ENCODE measurements at places on chromosomes 6 and 20.

- DNase-seq: no peak
Observed at GRCh38 chr6:143449714-143450452, 612 bp downstream of the ADAT2 start.

DNA sequence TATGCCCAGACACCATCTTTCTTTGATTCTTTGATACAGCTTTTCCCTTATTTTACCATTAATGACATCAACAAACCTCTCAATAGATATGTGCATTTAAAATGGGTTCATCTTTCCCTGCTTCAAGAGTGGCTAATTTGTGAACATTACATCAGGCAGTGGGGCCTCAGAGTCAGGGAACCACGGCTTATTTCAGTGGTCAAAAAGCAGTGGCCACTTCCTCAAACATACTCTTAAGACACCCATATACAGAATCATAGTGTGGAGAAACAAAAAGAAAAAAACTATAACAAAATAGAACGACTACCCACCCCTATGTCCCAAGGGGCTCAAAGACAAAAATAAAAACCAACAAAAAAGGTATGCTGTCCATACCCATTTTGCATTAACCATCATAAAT lies 12.9 kb downstream of the SALL4 start:
- DNase-seq: no peak

DNA sequence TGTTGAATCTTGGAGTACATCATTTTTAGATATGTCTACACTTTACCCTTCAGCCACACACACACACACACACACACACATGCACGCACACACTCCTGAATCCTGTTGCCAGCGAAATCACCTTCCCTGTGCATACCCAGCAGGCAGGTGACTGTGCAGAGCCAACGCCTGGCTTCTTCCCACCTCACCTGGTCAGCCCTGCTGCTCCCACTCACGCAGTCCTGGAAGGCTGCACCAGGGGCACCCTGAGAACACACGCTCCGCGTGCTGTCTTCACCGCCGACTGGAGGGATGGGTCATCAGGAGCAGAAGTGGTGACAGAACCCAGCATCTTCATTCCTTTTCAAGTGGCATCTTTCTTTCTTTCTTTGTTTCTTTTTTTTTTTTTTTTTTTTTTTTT lies 94.6 kb downstream of the TBXT start:
- DNase-seq: no peak

DNA sequence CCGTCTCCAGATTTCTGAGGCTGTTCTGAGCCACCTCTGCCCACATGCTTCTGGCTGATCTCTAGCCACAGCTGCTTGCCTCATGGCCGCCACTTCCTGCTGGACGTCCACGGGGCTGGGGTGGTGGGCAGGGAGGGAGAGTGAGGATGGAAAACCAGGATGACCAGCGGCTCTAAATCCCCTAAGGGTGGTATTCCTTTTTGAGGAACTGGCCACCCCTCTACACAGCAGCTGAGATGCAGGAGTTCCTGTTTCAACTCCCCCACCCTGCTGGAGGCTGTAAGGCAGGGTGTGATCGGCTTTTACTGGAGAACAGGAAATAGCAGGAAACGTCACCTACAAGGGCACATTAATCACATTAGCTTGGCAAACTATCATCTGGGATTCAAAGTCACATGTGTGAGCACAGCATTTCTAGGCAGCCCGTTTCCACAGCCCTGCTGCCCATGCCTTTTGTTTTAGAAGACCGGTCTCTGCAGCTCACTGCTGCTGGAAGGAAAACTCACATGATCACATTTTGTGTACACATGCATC lies 181.6 kb upstream of the ECI2 start:
- no peak for DNase-seq

DNA sequence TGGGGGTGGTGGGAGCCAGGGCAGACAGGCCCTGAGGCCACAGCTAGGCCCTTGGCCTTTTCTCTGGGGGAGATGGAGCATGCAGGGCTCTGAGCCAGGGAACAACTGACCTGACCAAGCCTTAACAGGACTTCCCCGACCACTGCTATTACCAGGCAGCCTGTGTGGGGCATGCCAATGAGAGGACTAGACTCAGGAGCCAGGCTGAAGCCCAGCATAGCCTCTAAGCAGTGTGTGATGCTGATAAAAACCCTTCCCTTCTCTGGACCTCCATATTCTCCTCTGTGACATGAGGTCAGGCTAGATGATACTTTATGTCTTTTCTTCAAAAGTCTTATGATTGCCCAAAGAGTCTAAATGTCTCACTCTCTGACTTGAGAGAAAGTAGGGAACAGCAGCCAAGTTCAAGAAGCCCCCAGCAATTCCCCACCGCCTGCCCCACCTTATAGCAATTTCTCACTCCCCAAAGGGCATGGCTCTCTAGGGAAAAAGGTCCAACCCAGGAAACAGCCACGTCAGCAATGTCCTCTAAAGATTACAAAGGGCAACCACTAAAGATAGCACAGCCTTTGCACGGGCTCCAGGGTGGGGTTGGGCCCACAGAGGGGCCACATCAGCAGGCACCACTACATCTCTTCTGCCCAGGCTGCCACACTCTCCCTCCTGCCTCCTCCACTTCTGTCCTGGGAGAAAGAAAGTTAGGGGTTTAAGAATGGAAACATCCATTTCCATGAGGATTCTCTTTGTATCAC lies 71.3 kb downstream of the TRERF1 start:
- no peak for DNase-seq

DNA sequence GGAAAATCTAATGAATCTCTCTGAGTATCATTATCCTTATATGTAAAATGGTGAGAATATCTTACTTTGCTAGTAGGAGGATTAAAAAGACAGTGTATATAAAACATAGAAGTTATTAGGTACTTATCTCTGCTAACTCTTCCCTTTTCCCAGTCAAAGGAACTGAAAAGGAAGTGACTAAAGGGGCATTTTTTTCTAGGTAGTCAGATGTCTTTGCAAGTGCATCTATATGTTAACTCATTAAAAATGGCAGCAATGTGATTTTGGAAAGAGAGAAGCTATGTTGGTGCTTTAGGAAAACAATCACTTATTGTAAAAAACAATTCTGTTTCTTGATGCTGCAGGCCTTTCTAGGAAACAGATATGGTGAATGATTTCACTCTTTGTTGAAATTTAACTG lies 180.9 kb downstream of the SAMD5 start:
- no peak for DNase-seq

GRCh38 chr6:126718600-126719327 lies 378.8 kb downstream of the CENPW start:
- DNase-seq: no peak

- DNase-seq: no peak
Observed at GRCh38 chr20:20199361-20200160, 147.2 kb downstream of the CFAP61 start.

- no peak for DNase-seq
Observed at GRCh38 chr6:125112934-125113333, 40.6 kb upstream of the TPD52L1 start.

DNA sequence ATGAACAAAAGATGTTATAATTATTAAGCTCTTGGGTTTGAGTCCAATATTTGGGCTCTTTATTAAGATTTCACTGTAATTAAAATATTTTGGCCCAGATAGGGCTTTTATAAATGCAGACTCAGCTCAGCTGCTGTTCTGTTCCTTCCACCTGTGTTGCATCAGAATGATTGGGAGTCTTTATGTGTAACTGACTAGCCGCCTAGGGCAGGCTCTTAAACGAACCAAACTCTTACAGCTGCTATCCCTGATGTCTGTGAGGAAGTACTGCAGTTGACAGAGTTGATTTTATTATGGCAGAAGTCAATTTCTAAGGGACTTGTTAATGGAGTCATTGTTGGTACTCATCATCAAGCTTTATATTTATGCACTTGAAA lies 144.7 kb downstream of the MYO6 start:
- no peak for DNase-seq

- no peak for DNase-seq
Observed at GRCh38 chr6:137640086-137640485, 145.9 kb upstream of the OLIG3 start.

DNA sequence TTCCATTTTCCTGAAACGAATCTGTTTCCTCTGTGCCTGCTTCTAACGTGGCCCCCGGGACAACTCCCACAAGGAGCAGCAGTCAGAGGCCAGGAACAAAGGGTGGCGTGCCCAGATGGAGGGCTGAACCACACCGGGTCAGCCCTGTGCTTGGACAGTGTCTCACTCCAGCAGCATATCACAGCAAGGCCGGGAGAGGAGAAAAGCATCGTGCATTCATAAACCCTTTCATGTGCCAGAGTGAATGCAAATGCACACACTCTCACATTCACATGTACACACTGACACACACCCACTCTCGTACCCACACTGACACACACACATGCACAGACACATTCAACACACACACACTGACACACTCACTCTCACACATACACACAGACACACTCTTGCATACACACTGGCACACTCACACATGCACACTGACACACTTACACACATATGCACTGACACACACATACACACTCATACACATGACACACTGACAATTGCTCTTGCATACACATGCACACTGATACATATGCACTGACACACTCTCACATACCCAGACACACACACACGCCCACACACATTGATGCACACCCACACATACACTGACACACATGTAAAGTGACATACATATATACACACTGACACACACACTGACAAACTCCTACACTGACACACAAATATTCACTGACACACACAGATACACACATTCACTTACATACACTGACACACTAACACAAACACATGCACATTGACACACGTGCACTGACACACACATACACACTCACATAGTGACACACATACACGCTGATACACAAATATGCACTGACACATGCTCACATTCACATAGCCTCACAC lies 237.0 kb downstream of the LRFN2 start:
- DNase-seq: no peak

- no peak for DNase-seq
Observed at GRCh38 chr20:58438970-58439808, 50.2 kb downstream of the VAPB start.

DNA sequence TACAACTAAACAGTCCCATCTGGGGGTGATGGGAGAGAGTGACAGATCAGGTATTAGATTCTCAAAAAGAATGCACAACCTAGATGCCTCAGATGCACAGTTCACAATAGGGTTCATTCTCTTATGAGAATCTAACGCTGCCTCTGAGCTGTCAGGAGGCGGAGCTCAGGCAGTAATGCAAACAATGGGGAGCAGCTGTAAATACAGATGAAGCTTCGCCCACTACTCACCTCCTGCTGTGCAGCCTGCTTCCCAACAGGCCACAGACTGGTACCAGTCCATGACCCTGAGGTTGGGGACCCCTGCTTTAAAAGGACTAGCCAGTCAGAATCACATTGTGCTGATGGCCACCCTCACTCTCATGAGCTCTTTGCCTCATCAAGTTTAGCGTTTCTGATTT lies 247.0 kb upstream of the KCNQ5 start:
- DNase-seq: no peak

Data from cortex of kidney (tissue), 1 donor.